ENCODE measurements at places on chromosomes 1 and 21. TPM values are rescaled to one million over a fixed set of nuclear protein-coding genes. Genes with fewer than 3 reads are reported as not detected.

The ITLN2 gene
- total RNA-seq = not detected

DNA sequence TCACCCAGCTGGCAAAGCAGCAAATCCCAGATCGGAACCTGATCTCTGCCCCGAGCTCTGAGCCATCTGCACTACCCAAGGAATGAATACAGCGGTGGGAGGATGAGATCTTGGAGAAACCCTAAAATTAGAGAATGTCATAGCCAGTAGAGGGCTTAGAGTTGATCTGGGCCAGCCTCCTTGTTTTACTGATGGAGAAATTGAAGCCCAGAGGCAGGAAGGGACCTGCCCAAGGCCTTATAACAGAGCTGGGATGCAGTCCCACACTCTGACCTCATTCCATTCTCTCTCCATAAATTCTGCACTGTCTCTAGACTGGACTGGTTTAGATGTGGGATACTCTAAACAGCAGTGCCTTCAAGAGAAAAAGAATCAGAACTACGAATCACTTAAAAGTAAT lies 4.8 kb upstream of the SFN start:
- no peak for DNase-seq

DNA sequence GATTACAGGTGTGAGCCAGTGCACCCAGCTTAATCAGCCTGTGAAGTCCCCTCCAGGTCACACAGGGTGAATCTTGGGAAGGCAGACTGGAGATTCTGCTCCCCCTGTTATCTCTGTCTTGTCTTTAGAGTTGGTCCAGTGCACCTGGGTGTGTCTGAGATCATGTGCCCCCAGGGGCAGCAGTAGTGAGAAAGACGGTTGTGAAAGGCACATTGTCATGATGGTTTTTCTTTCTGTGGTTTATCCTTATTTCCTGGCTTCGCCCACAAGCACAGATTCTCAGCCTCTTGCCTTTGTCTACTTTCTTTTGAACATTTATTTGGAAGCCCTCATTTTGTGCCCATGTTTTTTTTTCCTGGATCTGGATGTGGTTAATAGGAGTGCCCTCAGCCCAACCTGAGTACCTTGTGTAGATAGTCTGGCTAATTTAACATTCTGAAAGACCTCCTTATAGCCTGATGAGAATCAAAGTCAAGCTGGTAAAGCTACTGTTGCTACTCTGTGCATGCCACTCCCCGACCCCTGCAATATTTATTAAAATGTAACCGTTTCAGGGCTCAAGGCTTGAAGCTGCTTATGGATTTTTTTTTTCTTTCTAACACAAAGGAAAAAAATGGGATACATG lies 23.7 kb downstream of the UCK2 start:
- DNase-seq = no peak

GRCh38 chr1:177270863-177271262 lies 100.1 kb downstream of the BRINP2 start:
- DNase-seq = no peak

- DNase-seq = no peak
Measured at GRCh38 chr1:64526312-64526711, 56.4 kb downstream of the CACHD1 start.

The LIPI gene
- not detected for total RNA-seq

All from umbilical cord (tissue), 2 donors.